CD4-positive, alpha-beta T cell (primary cell): ENCODE measurements at places on chromosomes 7 and 10.

- DNase-seq = no peak
Measured at GRCh38 chr10:81108516-81109199, 571.0 kb downstream of the SH2D4B start.

DNA sequence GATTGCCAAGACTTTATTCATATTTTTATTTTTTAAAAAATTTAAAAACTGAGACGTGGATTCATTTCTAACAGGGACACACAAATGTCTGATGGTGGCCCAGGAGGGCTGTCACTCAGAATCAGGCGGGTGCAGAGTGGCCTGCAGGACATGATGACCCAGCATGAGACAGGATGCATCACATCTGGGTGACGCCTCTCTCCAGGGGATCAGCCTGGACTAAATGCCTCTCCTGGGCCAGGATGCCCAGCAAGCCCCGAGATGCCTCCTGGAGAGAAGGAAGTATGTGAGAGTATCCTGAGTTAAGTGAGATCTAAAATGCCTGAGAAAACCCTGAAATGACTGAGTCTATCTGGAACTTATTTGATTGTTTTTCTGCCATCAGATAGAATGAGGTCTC lies 16.9 kb upstream of the MTURN start:
- DNase-seq = no peak

DNA sequence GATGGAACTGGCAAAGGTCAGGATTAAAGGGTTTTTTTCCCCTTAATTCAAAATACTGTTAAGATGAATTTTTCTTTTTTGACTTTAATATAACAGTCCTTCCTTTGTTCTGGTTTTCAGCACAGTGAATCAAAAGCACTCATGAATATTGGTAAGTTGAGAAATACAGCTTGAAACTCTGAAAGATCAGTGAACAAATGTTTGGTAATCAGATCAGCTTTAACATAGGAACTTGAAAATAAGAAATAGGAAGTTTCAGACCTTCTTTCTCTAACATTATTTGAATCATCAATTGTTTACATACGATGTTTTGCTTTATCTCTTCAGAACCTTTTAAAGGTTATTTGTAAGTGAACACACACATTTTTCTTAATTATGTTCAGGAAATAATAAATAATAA lies 90.5 kb downstream of the SGMS1 start:
- no peak for DNase-seq

DNA sequence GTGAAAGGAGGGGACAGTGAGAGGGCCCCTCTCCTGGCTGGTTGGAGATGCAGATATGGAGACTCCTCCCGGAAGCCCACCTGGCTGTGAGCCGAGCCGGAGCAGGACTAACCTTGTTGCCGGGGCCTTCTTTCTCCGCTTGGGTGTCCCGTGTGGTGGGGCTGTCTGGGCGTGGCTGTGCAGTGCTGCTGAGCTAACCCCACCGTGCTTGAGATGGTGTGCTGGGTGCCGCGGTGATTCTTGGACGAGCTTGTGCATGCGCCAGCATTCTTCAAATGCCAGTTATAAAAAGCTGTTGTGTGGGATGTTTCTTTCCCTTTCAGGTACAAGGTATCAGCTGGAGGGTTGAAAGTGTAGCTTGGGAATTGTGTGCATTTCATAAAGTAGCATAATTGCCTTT lies 48.8 kb downstream of the DAGLB start:
- no peak for DNase-seq

DNA sequence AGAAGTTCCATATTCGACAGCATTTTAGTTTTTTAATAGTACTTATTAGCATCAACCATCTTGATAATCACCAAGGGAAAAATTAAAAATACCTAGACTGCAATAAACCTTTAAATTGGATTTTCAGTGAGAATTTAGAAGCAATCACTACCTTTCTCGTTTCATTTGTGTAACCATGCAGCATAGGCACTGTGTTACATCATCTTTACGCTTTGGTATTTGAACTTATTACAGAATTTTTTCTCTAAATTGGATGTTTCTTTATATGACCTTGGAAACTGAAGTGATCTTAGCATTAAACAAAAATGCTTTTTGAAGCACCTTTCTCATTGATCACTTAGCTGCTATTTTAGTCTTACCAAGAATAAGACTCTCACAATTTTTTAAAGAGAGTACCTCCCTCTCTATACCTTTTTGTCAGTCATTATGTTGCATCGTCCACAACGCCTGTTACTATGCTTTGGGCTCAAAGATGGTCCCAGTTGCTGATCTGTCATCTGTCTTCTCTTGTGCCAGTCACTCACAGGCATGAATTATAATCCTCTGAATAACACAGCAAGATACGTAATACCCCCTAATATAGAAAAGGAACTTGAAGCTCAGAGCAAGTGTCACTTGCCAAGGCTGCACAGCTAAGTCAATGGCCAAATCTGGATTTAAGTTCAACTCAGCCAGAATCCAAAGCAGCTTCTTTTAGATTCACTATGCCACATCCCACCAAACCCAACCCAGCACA lies 19.6 kb upstream of the ASCC1 start:
- DNase-seq = no peak

DNA sequence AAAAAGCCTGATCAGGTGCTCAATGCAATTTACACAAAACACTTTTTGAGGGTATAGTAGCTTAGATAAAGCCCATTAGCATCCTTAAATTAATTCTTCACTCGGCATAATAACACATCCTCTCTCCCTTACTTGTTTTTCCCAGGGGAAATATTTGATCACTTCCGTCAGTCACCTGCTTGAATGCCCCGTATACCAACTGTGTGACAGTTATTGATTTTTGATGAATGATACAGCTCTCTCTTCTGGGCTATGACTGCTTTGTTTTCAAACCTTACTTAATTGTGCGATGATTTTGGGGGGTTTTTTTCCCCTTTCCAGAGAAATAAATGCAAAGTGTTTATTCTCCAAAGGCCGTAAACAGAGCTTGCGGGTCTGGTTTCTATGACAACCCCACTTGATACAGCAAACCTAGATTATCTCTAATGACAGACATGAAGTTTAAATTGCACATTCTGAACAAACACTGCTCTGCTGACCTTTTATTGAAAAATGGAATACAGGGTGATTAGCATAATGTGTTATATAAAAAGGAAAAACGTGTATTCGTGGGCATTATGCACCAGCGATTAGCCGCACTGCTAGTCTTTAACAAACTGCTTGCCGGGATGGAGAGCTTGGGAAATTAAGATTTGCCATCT lies 78.4 kb upstream of the NANOS1 start:
- no peak for DNase-seq
